ENCODE measurements at places on chromosomes 7 and 10.

DNA sequence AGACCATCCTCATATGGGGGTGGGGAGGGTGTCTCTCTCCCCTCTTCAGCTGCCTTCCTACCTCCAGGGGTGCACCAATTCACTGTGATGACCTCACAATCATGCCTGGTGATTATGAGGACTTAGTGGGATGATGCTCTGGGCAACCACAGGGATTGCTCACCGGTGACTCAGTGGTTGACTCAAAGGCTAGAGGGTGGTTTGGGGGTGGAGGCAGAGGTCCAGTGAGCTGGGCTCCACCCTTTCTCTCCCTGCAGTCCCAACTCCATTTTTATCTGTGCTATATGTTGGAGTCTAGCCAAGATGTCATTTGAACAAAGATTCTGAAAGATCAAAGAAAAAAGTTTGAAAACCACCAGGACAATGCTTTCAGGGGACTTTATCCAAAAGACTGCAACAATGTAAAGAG, 286.9 kb downstream of the KCNMA1 start:
- DNase-seq: no peak

DNA sequence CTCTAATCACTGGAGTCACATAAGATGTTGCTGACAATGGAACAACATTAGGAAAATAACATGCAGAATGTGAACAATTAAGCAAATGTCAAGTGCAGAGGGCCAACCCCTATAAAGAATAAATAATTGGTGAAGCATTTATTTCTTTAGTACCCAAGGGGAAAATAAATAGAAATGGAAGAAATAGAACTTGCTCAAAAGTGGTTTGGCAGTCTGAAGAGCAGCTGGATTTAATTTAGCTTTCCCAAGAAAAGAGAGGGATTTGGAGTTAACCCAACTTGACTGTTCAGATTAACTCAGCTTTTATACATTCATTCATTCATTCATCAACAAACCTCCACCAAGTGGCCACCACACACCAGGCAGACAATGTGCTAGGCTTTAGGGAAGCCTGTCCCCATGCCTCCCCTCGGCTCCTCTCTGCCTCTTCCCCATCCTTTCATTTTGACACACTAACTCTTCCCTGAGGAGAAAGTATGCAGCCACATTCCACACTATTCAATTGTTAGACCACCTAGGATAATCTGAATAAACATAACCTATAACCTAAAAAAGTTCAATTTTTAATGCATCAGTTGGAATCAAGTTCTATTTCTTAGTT, 295.5 kb downstream of the AHR start:
- no peak for DNase-seq

GRCh38 chr7:147245274-147245673, 1128.7 kb downstream of the CNTNAP2 start:
- DNase-seq: peak; percentile 55

- no peak for DNase-seq
These were observed 3.7 kb upstream of the KCNMA1 start for GRCh38 chr10:77641344-77641743.

DNA sequence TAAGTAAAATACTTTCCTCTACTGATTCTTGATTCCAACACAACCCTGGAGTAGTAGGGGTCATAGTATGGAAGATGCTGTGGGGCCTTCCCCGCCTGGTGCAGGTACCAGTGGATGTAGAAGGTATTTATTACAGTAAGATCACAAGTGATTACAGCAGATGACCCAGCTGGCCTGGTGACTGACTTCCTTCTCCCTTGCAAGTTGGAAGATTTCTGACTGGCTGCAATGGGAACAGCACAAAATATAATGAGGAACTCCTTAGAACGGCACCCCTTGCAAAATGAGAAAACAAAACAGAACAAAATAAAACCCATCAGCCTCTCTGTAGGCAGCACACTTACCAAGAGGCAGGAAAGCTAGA, 61.7 kb upstream of the TARP start:
- peak; percentile 35 for DNase-seq

DNA sequence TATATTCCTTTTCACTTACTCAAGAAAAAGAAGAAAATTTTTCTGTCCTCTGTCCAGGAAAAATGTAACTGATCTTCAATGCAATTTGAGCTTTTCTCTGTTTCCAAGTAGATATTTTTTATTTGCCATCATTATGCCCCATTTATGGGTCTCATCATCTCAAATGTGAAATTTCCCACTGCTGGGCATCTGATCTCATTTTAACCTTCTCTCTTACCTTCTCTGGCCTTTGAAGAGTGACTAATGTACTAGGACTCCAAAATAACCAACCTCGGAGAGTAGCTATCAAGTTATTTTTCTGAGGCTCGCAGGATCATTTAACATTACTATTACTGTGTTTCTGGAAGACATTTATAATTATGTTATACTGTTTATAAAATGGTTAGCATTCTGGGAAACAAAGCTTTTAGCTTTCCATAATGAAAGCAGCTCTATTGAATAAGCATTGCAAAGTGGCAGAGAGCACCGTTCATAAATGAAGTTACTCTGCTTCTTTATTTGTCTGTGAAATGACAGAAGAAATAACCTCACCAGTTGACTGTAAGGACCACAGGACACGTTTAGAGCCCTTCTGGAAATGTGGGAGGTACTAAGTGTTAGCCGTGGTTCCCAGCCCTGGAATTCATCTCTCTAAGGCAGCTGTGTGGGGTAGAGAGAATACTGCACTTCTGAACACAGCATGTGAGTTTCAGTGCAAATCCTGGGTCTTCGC, 33.3 kb upstream of the NMT2 start:
- no peak for DNase-seq

DNA sequence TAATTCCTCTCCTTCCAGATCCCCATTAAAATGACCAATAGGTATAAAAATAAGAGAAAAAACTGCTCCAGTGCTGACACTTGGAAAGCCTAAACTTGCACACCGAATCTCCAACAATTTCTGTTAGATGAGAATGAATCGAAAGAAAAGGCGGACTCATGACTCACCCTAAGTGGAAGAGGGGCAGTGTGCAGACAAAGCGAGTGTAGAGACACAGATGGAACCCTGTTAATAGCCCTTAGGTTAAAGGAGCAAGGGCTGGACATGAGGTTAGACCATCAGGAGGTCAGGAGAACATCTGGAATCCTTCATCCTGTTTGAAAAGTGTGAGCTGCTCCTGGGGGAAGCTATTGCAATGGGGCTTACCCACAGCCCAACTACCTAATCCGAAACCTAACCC, 103.4 kb upstream of the GLI3 start:
- no peak for DNase-seq

- peak; percentile 56 for DNase-seq
These were observed 73.6 kb downstream of the AHCYL2 start for GRCh38 chr7:129298268-129298893.

GRCh38 chr10:103120977-103121735, 71.9 kb downstream of the NT5C2 start:
- no peak for DNase-seq

- DNase-seq: no peak
These were observed 19.0 kb upstream of the CFAP46 start for GRCh38 chr10:132961420-132961786.

DNA sequence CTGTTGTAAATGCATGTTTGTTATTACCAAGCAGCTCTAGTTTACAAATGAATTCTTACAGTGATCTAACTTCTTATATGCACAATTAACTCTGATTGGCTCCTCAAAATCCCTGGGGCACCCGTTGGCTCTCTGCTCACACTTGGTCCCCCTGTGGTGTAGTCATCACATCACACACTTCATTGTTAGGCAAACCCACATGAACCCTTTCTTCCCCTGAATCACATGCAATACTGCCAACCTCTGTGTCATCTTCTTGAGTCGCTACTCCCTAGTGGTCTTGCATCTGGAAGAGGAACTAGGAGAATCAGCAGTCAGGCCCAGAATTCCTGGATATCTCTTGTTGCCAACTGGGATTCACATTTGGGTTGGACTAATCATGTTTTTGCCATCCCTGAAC, 73.1 kb downstream of the CD36 start:
- no peak for DNase-seq

DNA sequence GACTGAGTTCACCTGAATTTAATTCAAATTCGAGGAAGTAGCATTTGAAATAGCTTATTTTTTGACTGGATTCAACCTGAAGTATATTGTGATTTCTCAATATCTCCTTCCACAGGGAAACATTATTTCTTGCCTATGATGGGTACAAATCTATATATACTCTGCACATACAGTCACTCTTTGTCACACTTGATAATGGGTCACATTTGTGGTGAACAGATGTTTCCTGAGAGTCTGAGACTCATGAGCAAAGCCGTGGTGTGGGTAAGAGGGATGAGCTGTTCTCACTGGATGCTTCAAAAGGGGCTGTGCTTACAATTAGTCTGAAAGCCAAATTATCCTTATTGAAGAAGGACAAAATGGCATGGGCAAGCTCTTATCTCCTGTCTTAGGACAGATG, 18.0 kb upstream of the TBXAS1 start:
- DNase-seq: no peak

GRCh38 chr10:109676703-109677102, 246.6 kb downstream of the XPNPEP1 start:
- DNase-seq: no peak

- peak; percentile 76 for DNase-seq
These were observed at the start of the genes MRM2 and NUDT1 for GRCh38 chr7:2241580-2242540. MRM2 (minus strand) TSS chr7:2242205; CDS start chr7:2242169, 36 bp downstream. NUDT1 (plus strand) TSS chr7:2242226; CDS start chr7:2244575, 2,349 bp downstream.
